ENCODE measurements at places on chromosomes 4 and X. TPM values are rescaled to one million over a fixed set of nuclear protein-coding genes. Genes with fewer than 3 reads are reported as not detected.

DNA sequence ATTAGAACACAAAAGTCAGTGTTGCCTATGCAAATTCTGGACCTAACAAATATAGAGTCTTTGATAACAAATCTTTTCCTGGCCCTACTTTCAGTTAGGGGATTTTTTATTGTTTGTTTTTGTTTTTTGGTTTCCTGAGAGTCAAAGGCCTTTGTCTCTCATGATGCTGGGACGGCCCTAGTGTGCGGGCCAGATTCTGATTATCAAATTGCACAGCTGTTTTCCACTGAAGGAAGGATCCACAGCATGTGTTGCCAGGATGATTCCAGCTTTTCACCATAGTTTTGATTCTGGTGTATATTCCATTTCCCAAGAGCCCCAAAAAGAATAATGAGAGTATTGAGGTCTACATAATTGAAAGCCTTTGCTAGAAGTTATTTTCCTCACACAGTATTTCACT is 248.2 kb downstream of the CAMK2D start:
- DNase-seq: no peak

DNA sequence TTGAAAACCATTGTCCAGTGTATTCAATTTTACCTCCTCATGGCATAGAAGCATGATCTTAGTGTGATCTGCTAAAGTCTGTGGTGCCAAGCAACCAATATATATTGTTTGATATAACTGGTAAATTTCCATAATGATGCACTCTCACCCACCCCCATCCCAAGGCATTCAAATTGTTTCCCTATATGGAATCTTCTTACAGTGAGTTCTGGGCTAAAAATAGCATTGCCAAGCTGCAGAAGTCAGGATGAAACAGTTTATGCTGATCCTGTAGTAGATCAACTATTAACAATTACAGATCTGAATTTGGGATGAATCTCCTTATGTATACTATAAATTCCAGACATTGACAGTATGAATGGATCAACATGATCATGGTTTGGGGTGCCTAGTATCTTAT is 20.9 kb downstream of the FGF13 start:
- no peak for DNase-seq

GRCh38 chr4:8549352-8549931 is 30.8 kb upstream of the GPR78 start:
- DNase-seq: no peak

GRCh38 chr4:100100985-100101384 is 89.3 kb downstream of the DDIT4L start:
- no peak for DNase-seq

DNA sequence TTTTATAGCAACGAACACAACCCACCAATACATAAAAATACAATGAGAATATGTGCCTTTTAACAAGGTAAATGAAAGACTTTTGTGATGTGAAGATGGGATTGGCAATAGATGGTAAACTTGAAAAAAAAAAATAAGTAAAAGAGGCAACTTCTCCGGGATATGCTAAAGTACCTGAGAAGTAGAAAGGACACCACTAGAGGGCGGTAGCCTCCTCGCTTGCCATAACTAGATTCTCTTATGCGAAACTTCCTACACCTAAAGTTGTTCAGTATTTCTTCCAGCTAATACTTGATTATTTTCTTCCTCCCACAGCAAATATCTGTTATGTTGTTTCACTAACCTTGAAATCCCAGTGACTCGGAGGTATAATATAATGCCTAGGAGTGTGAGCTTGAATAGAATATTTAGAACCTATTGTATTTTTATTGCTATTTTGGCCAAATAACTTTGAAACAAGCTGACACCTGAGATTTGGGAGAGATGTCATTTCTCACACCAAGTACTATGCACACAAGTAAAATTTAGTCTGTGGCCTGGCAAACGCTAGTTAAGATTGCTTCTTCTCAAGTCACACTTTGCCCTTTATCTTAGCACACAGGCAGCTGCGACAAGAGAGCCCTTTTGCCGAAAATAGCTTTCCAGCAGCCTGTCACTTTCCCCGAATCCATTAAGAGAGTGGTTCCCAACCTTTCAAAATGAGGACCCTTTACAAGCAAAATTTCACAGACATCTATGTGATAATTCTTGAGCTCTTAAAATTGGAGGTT is 44.9 kb upstream of the PDLIM5 start:
- DNase-seq: peak; percentile 81

DNA sequence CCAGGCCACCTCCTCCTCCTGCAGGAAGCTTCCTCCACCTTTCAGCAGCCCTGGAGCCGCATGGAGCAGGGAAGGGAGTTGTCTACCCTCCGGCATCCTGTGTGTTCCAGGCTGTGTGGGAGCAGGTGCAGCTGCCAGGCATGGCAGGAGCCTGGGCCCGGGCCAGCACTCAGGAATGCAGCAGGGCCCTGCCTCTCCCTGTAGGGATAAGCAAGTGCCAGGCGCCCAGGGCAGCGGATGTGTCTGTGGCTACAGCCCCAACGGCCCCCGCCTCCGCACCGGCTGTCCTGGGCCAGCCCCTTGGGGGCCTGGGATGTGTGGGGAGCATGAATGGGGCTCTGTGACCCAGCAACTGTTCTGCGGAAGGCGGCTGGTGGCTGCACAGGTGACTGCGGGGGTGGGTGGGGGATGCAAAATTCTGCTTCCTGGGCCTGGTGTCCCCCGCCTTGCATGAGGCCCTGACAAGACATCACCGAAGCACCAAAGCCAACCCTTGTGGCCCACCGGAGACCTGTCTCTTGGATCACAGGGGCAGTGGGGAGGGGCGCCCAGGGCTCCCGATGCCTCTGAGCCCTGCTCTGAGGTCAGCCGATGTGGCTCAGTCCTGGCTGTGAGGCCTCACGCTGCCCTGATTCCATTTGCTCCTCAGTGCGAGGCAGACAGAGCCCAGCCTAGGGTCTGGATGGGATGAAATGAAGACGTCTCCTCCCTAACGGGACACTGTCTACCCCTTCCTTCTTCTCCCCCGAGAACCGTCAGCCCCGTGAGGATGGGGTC is 1.4 kb upstream of the DOK7 start:
- peak; percentile 83 for DNase-seq

- no peak for DNase-seq
These were observed 221.0 kb upstream of the GPRIN3 start for GRCh38 chr4:89528526-89529133.

- peak; percentile 64 for DNase-seq
These were observed 1666.4 kb upstream of the IGFBP7 start for GRCh38 chr4:58776627-58777026.

GRCh38 chr4:16250661-16251365 is 24.5 kb upstream of the TAPT1 start:
- DNase-seq: peak; percentile 59

The SMIM10 gene
- total RNA-seq: 0.40 TPM

The CTAG1A gene
- total RNA-seq: not detected

The RADX gene
- total RNA-seq: not detected

The SLC6A8 gene
- total RNA-seq: 25.6 TPM

The CENPU gene
- total RNA-seq: 103 TPM

The NIPAL1 gene
- total RNA-seq: 0.88 TPM

The USP26 gene
- not detected for total RNA-seq
